ENCODE measurements at places on chromosomes 2 and 18. TPM values are rescaled to one million over a fixed set of nuclear protein-coding genes. Genes with fewer than 3 reads are reported as not detected.

The ZC3H15 gene
- 20.0 TPM for total RNA-seq

The GPBAR1 gene
- total RNA-seq: 1.3 TPM

The DUSP19 gene
- total RNA-seq: 1.2 TPM

DNA sequence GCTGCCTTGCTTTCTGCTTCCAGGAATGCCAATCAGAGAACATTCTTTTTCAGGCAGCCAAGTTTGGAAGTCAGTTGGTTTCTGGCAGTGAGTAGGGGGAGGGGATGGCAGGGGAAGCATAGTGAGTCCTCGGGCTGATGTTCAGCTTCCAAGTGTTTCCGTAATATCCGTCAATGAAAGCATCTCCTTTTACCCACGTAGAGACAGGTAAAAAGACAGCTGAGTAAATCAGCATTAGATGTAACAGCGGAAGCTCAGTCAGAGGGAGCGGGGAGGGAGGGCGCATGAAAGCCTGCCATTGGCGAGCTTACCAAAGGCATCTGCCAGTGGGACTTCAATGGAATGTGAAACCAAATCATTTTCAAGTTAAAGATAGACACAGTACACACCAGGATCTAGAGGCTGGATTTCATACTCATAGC lies 117.1 kb upstream of the DTNA start:
- peak; percentile 48 for DNase-seq

- DNase-seq: no peak
These were observed 2.4 kb upstream of the STK11IP start for GRCh38 chr2:219595256-219595655.

DNA sequence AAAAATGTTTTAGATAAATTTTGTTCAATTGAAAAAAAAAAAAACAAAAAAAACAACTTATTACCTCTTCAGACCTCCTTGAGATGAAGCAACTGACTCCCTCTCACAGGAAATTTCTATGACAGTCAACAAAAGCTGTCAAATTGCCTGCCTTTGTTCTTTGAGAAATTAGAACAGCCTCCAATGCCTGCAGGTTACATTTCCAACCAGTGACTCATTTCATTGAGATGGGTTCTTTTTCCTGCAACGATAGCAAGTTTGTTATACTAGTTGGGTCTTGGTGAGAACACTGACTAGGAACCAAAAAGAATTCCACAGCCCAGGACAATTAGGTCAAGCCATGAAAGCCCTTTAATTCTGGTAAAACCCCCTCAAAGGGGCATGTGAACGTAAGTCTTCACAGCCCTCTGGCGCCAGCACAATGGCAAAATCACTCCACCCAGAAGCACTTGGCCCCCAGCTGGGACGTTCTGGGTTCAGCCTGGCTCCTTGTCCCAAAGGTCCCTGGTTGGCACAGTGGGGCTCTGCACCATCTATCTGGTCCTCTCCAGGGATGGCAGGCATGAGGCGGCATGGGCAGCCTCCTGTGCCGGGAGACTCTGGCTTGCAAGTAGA lies 87.0 kb downstream of the SPP2 start:
- no peak for DNase-seq

GRCh38 chr2:152475982-152476381 lies 141.0 kb downstream of the FMNL2 start:
- DNase-seq: no peak

DNA sequence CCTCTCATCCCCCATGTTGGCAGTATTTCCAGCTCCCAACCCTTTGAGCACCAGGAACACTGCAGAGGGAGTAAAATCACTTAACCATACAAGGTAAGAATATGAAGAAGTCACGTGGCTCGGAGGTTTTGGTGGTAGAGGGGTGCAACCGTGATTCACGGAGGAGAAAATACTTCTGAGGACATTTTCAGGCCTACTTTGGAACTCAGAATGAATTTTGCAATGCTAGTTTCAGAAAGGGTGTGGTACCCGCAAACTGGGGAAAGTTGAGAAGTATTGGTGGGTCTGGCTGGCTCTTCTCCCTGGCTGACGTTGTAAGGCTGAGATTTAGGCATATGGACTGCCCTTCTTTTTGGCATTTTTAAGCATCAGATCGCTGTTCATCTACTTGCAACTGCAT lies 442 bp downstream of the SERPINB5 start:
- no peak for DNase-seq

DNA sequence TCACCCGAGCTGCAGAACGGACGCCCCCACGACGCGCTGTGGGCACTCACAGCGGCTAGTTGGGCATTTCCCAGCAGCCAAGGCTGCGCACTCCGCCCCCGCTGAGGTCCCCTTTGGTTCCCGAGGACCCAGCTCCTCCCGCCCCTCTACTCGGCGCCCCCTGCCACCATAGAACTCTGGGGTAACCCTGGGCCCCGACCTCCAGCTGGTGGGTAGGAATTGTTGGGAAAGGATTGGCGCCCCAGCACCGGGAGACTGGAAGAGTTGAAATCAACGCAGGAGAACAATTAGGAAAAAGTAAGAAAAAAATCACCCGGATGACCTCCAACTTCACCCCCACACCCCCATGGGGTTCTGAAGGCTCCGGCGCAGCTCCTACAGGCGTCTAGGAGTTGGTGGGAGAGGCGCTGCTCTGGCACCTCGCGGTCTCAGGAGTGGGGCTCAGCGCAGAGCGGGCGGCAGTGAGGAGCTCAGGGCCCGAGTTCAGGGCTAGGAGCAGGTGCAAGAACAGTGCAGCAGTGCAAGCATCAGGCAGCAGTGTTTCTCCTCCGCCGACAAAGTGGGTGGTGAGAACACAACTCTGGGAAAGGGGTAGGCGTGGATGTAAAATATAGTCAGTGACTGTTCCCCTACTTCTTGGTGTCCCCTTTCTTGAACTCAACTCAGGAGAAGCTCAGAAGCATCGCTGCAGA lies 14.0 kb downstream of the POU3F3 start:
- no peak for DNase-seq

GRCh38 chr2:8447610-8448221 lies 234.1 kb upstream of the ID2 start:
- no peak for DNase-seq

GRCh38 chr18:59623456-59624368 lies 73.5 kb downstream of the CCBE1 start:
- DNase-seq: no peak

GRCh38 chr2:99957332-99958133 lies 184.9 kb downstream of the AFF3 start:
- no peak for DNase-seq
